Activated CD4-positive, alpha-beta T cell treated with anti-CD3 and anti-CD28 coated beads for 36 hours (primary cell): ENCODE measurements at places on chromosomes 4 and X. TPM values are rescaled to one million over a fixed set of nuclear protein-coding genes. Genes with fewer than 3 reads are reported as not detected.

DNA sequence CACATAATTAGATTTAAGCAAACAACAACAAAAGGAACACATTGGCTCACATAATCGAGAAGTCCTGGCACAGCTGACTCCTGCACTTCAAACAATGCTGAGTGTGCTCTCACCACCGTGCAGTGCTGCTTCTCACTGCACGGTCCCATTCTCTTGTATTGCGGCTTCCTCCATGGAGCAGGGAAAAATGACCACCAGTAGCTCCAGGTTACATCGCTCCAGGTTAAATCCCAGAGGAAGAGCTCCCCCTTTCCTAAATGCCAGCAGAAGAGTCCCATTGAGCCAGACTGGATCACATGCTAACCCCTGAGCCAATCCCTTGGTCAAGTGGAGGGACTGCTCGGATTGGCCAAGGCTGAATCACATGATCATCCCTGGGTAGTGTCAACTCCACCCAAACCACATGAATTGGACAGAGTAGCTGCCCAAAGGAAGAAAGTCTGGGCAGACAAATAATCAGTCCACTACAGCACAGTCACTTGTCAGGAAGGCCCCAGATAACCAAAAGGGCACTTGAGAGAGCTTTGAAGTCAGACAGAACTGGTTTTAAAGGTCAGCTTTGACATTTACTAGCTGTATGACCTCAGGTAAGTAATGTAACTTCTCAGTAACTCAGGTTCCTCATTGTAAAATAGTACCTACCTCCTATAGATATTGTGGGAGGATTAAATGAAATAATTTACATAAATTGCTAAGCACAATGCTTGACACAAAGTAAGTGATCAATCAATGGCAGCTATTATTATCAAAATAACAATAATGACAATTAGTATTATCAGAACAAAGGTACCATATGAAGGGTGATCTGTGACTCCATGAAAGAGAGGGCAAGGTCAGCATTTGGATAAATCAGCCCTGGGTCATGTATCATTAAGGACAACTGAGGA is 14.3 kb downstream of the TEC start:
- H3K27ac ChIP-seq = no peak overlapping the region
- no peaks in the 10 kb centered on the region for H3K36me3 ChIP-seq
- H3K4me1 ChIP-seq = no peaks in the 10 kb centered on the region
- no peak for DNase-seq
- H3K4me3 ChIP-seq = no peak overlapping the region
- H3K27me3 ChIP-seq = no peaks in the 10 kb centered on the region

DNA sequence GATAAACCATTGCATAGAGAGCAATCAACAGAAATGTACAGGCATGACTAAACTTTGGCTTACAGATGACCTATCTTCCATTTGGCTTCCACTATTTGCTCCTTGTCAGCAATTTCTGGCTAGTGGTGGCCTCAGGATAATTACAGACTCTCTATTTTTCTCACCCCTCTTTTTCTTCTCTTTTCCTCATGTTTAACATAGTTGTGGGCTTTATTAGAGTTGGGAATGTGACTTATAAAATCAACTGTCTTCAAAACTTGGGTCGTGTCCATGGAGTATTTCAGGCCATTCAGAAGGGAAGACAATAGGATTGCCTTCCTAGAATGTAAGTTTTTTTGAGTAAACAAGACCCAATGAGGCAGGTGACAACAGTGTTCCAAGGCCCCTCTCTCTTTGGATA is 236.2 kb downstream of the FRAS1 start:
- H3K4me1 ChIP-seq = peaks cover 7% of the 10 kb centered on the region
- H3K27me3 ChIP-seq = peaks cover 8% of the 10 kb centered on the region
- H3K4me3 ChIP-seq = no peak overlapping the region
- H3K36me3 ChIP-seq = no peaks in the 10 kb centered on the region
- DNase-seq = no peak
- H3K27ac ChIP-seq = no peak overlapping the region

- DNase-seq = no peak
- no peaks in the 10 kb centered on the region for H3K36me3 ChIP-seq
- H3K4me1 ChIP-seq = no peaks in the 10 kb centered on the region
- peaks cover 7% of the 10 kb centered on the region for H3K27me3 ChIP-seq
Observed at GRCh38 chr4:114364857-114365256, 233.8 kb upstream of the UGT8 start.

DNA sequence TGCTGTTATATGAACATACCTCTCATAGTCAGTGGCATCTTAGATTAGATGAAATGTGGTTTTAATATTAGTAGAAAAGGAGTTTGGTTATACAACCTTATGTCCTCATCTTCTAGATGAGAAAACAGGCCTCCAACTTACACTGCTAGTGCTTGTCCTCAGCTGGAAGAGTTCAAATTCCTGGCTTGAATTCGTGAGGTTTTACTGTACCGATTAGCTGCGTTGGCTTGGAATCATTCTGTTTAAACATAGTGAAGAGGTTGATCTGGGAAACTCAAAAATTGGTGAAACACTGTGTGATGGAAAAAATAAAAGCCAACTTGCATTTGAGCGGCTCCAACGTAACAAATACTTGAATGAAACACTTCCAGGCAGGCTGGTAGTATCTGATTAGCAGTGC is 81.0 kb downstream of the LNX1 start:
- H3K4me1 ChIP-seq = no peaks in the 10 kb centered on the region
- no peak for DNase-seq
- H3K4me3 ChIP-seq = no peak overlapping the region
- H3K27me3 ChIP-seq = peaks cover 7% of the 10 kb centered on the region
- no peaks in the 10 kb centered on the region for H3K36me3 ChIP-seq

- no peaks in the 10 kb centered on the region for H3K36me3 ChIP-seq
- H3K4me1 ChIP-seq = no peaks in the 10 kb centered on the region
- no peak for DNase-seq
- H3K27ac ChIP-seq = no peak overlapping the region
- peaks cover 8% of the 10 kb centered on the region for H3K27me3 ChIP-seq
Observed at GRCh38 chr4:98055800-98056501, 87.3 kb downstream of the STPG2 start.

- no peak overlapping the region for H3K27ac ChIP-seq
- no peaks in the 10 kb centered on the region for H3K4me1 ChIP-seq
- no peak overlapping the region for H3K4me3 ChIP-seq
- no peaks in the 10 kb centered on the region for H3K36me3 ChIP-seq
- DNase-seq = no peak
Observed at GRCh38 chr4:31682796-31683195, 962.6 kb downstream of the PCDH7 start.

DNA sequence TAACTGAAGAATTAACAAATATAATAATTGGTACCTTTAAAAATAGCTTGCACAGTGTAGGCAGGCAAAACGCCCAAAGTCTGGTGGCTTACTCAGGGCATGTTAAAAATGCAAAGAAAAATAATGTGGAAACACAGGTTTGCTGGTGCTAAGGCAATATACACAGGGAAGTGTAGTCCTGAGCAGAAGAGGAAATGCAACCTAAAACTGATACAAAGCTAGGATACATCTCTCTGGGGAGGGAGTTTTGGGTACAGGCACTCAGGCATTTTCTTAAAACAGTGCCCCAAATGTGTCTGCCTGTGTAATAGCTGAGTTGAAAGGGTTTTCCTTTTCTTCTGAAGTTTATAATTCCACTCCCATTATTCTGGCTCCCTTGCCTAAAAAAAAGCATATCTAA is 47.4 kb downstream of the TMPRSS11E start:
- H3K36me3 ChIP-seq = no peaks in the 10 kb centered on the region
- peaks cover 3% of the 10 kb centered on the region for H3K4me1 ChIP-seq
- no peak overlapping the region for H3K4me3 ChIP-seq
- H3K27ac ChIP-seq = no peak overlapping the region
- DNase-seq = no peak

GRCh38 chrX:135302269-135302873 is 6.9 kb upstream of the ETDC start:
- H3K4me1 ChIP-seq = peaks cover 4% of the 10 kb centered on the region
- H3K36me3 ChIP-seq = no peaks in the 10 kb centered on the region
- H3K27ac ChIP-seq = no peak overlapping the region

DNA sequence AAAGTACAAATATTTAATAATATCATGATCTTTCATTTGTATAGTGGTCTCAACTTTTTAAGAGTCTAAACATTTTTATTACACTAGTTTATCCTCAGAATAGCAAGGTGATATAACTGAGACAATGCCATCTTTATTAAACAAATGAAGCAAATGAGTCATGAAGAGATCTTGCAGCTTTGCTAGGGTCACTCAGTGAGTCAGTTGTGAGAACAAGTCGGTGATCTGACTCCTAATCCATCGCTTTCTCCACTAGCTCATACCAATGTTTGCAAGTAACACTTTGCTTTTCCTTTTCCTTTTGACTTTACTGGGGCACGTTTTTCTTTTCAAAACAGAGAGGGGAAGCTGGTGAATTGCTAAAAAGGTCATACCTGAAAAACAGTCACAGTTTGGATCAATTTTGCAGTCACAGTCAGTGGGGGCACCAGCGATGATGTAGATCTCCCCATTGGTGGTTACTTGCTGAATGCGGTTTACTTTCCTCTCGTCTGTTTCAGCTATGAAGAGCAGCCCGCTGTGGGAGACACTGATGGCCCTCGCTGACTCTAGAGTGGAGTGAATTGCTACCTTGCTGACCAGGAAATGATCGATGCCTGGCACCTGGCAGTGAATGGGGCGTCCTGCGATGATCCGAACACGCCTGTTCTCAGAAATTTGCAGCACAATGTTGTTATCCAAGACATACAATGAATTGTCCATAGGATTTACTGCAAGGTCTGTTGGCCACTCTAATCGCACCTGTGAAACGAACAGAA is 75.7 kb downstream of the SH2D1A start:
- no peak for DNase-seq
- no peak overlapping the region for H3K27ac ChIP-seq
- H3K36me3 ChIP-seq = peaks cover 11% of the 10 kb centered on the region
- H3K27me3 ChIP-seq = no peaks in the 10 kb centered on the region

DNA sequence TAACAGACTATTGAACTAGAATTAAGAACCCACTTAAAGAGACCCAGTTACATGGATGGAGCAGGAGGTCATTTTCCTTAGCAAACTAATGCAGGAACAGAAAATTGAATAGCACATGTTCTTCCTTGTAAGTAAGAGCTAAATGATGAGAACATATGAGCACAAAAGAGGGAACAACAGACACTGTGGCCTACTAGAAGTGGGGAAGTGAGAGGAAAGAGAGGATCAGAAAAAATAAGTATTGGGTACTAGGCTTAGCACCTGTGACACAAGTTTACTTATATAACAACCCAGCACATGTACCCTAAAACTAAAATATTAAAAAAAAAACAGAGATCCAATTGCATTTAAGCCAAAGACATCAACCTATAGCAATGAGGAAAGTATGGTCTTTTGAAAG is 26.2 kb downstream of the ARAP2 start:
- H3K36me3 ChIP-seq = peaks cover 16% of the 10 kb centered on the region
- no peak overlapping the region for H3K4me3 ChIP-seq
- H3K4me1 ChIP-seq = peaks cover 45% of the 10 kb centered on the region
- DNase-seq = no peak

DNA sequence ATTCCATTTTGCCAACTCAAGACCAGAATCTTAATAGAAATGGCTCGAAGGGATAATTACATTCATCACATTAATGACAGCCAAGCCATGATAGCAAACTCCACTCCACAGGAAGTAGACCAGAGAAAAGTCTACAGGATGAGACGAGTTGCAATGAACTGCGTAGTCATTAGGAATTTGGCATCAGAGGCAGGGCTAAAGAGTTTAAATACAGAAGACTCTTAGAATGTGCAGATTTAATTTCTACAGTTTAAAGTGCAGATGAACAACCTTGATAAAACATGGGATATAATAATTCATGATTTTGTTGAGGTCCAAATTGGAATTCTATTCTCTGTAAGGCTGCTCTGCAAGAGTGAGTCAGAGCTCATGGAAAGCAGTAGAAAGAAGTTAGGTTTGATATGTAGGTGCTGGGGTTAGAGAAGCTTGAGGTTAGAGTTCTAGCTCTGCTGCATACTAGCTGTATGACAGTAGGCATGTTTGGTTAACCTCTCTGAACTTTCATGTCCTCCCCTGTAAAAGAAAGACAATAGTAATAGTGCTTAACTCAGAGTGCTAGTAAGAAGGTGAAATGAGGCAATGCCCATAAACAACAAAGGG is 32.2 kb downstream of the LNX1 start:
- no peaks in the 10 kb centered on the region for H3K36me3 ChIP-seq
- peaks cover 5% of the 10 kb centered on the region for H3K4me1 ChIP-seq
- H3K27me3 ChIP-seq = peaks cover 6% of the 10 kb centered on the region
- H3K4me3 ChIP-seq = no peak overlapping the region
- H3K27ac ChIP-seq = no peak overlapping the region
- no peak for DNase-seq

GRCh38 chrX:64306712-64307111 is 76.3 kb upstream of the ASB12 start:
- no peak overlapping the region for H3K27ac ChIP-seq
- no peak overlapping the region for H3K4me3 ChIP-seq
- peaks cover 17% of the 10 kb centered on the region for H3K36me3 ChIP-seq
- DNase-seq = no peak

DNA sequence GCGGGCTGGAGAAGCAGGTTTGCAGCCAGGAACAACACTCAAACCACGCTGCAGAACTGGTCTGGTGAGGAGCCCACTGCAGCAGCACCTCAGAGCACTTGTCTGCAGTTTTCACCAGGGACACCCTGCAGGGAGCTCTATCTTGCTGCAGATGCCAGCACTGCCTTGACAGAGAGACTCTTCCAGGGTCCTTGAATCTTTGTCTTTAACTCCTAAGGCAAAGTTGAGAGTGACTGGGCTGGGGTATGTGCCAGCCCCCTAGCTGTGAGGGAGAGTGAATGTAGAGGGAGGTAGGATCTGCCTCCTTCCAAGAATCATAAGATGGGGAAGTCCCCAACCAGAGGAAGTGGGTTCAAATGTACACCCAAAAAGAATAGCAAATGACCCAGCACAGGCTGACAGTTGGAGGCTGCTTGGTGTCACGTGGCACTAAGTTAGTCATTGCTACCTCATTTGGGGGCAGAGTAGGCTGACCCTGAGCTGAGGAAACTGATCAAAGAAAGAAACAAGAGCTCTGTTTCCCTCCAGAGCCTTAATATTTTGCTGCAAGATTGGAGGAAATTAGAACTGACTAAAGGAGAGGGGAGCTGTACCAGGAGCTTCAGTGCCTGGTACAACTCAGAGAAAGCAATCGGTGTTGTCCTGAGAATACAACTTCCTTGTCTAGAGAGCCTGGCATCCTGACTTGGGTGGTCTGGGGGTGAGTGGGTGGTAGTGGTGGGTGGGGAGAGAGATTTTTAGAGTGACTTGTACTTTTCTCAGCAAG is 28.2 kb upstream of the HUWE1 start:
- DNase-seq = peak; percentile 77
- H3K4me1 ChIP-seq = peaks cover 37% of the 10 kb centered on the region
- H3K27me3 ChIP-seq = no peaks in the 10 kb centered on the region
- H3K27ac ChIP-seq = peak overlapping the region; percentile 96
- H3K36me3 ChIP-seq = peaks cover 42% of the 10 kb centered on the region

DNA sequence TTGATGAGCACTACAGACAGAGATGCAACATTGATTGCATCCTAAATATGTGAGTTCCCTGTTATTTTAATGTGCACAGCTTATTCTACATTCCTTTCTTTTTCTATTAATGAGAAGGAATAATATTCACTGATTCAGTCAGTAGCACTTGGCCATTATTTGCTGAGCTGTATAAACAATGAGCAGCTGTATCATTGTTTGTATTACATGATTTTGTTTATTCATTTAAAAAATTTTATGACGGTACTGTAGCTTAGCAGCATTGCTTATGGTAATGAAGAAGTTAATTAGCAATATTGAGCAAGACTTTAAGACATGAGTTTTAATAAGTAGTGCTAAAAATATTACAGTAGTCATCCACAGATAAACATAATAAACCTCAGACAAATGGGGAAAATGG is 582.0 kb downstream of the ADGRL3 start:
- no peak overlapping the region for H3K27ac ChIP-seq
- no peak for DNase-seq
- no peaks in the 10 kb centered on the region for H3K4me1 ChIP-seq
- no peaks in the 10 kb centered on the region for H3K27me3 ChIP-seq
- H3K36me3 ChIP-seq = no peaks in the 10 kb centered on the region
- no peak overlapping the region for H3K4me3 ChIP-seq

The SPANXB1 gene
- total RNA-seq = not detected

The HPGD gene
- total RNA-seq = 1.6 TPM

The CYTL1 gene
- total RNA-seq = not detected

The ARAF gene
- total RNA-seq = 59.2 TPM
